ENCODE measurements at places on chromosomes 2 and 18. TPM values are rescaled to one million over a fixed set of nuclear protein-coding genes. Genes with fewer than 3 reads are reported as not detected.

GRCh38 chr2:137981112-137981656 is 16.9 kb downstream of the HNMT start:
- no peak for DNase-seq

SPDYA gene
- 0.26 TPM for total RNA-seq

- DNase-seq, result no peak
Observed at GRCh38 chr2:179021258-179021657, 28.7 kb downstream of the CCDC141 start.

PPP1R1C gene
- total RNA-seq, result not detected
